ENCODE measurements at places on chromosomes 6 and 20. TPM values are rescaled to one million over a fixed set of nuclear protein-coding genes. Genes with fewer than 3 reads are reported as not detected.

- H3K27ac ChIP-seq, result no peak overlapping the region
- H3K4me3 ChIP-seq, result no peak overlapping the region
These were observed 93.4 kb upstream of the EEF1E1 start for GRCh38 chr6:8195714-8196102.

DNA sequence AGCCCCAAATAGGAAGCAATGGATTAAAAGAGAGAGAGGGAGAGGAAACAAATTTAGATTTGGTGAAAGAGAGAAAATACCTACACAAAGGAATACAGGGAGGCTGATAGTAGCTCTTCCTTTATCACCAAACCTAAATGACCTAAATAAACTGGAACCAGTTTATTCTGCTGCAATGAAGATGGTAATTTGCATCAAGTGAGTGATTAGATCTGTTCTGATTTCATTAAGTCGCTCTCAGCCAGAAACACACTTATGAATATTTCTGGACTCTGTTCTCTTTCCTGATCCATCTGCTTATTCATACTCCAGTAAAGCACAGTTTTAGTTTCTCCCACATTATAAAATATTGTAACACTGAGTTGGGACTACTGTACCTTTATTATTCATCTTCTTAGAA lies 83.4 kb upstream of the BMP5 start:
- no peaks in the 10 kb centered on the region for H3K36me3 ChIP-seq
- no peak overlapping the region for H3K27ac ChIP-seq
- DNase-seq, result no peak
- H3K4me3 ChIP-seq, result no peak overlapping the region
- H3K4me1 ChIP-seq, result no peaks in the 10 kb centered on the region

GRCh38 chr20:13875265-13875811 lies 90.5 kb downstream of the NDUFAF5 start:
- H3K27ac ChIP-seq, result no peak overlapping the region
- DNase-seq, result no peak
- peaks cover 7% of the 10 kb centered on the region for H3K27me3 ChIP-seq
- no peaks in the 10 kb centered on the region for H3K4me1 ChIP-seq
- no peak overlapping the region for H3K4me3 ChIP-seq
- no peaks in the 10 kb centered on the region for H3K36me3 ChIP-seq

The CEP85L gene
- total RNA-seq, result 53.5 TPM

The SCRT2 gene
- not detected for total RNA-seq

- H3K4me3 ChIP-seq, result no peak overlapping the region
- H3K27ac ChIP-seq, result no peak overlapping the region
- H3K4me1 ChIP-seq, result no peaks in the 10 kb centered on the region
- no peaks in the 10 kb centered on the region for H3K36me3 ChIP-seq
- no peak for DNase-seq
These were observed 22.1 kb upstream of the CD83 start for GRCh38 chr6:14095437-14095836.

- H3K4me1 ChIP-seq, result peaks cover 6% of the 10 kb centered on the region
- no peak for DNase-seq
- H3K4me3 ChIP-seq, result no peak overlapping the region
- no peaks in the 10 kb centered on the region for H3K36me3 ChIP-seq
These were observed 119.2 kb downstream of the TOX2 start for GRCh38 chr20:44033873-44034272.

The SSTR4 gene
- not detected for total RNA-seq
